ENCODE measurements at places on chromosomes 3 and 15. TPM values are rescaled to one million over a fixed set of nuclear protein-coding genes. Genes with fewer than 3 reads are reported as not detected.

Gene PATL2
- total RNA-seq, result 1.2 TPM

Gene SKOR1
- total RNA-seq, result not detected

Gene SEMA5B
- total RNA-seq, result 1.0 TPM

Gene TXNRD3
- 11.1 TPM for total RNA-seq

Gene C2CD4A
- total RNA-seq, result not detected

Gene ECE2
- not detected for total RNA-seq

DNA sequence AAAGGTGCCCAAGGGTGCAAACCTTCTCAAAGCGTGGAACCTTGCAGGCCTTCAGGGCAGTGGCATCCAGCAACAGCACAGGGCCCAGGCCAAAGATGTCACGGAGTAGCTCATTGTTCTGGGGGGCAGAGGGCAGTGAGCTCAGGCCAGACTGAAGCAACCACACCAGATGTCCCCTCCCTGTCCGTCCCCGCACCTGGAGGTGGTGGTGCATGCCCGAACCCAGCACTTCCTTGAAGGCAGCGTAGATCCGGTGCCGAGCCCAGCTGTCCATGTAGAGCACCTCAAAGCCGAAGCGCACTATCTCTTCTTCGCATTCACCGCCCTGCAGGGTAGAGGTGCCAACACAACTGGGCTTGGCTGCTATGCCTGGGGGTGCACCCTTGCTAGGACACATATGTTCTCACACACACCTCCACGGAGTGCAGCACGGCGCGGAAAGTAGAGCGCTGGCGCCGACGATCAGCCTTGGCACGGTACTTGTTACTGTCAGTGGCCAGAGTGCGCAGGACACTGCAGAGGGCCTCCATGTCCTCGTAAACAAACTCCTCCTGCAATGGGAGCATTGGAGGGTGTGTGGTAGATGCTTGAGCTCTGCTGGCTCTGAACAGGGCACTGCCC, 3.7 kb downstream of the IFRD2 start:
- DNase-seq, result no peak

GRCh38 chr15:57251308-57251707, 125.0 kb upstream of the CGNL1 start:
- DNase-seq, result peak; percentile 43

DNA sequence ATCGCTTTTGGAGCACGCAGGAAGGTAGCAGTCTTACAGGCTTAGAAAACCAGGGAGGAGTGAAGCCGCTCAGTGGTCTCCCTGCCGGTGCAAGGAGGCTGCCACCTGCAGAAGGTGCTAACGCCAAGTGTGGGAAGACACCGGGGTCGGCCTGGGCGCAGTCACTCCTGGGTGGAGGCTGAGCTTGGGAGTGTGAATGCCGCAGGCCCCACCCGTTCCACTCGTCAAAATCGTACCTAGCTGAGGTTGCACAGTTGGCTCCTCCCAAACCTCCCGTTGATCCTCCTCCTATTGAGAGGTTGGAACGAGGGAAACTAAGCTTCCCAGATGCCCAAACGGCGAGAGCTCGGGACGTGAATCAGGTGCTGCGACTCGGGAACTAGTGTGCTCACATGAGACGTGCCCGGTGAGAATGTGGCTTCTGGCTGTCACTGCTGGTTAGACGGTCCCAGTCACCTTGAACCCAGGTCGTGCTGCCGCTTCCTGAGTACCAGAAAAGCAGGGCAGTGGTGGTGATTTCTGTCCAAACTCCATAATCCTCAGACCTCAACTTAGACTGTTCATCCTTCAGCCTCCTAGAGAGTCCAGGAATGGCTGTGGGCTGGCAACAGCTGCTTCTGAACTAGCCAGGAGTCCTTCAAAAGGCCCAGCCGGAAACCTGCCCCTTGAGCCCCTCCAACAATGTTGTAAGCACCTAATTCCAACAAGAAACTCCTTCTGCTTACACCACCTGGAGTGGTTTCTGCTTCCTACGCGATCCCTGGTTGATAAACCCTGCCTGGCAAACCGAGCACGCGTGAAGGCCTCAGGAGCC, 156.0 kb downstream of the XXYLT1 start:
- no peak for DNase-seq

DNA sequence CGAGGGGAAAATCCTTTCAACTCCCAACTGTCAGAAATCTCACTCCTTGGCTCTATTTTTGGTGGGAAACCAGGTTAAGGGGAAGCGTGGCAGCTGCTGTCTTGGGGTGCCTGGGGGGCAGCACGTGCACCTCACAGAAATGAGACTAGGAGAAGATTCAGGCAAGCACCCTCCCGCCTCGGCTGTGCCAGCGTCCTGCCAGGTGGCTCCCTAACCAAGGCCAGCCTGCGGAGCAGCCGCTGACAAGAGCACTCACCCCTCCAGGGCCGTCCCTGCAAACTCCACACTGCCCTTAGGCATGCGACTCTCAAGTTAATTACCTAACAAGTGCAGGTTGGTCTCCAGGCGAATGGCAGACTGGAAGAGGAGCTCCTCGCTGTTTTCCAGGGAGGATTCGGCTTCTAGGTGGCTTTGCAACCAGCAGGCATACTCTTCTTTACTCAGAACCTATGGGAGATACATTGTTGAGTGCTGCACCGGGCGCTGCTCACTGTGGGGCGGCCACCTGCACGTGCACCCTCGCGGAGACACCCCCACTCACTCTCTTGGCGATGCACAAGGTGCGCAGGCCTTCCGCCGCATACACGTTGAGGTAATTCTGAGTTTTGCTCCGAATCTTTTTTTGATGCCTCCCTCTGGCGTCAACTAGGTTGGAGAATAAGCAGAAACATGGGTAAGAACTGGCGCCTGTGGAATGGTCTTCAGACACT, 155.3 kb downstream of the ATP10A start:
- no peak for DNase-seq

DNA sequence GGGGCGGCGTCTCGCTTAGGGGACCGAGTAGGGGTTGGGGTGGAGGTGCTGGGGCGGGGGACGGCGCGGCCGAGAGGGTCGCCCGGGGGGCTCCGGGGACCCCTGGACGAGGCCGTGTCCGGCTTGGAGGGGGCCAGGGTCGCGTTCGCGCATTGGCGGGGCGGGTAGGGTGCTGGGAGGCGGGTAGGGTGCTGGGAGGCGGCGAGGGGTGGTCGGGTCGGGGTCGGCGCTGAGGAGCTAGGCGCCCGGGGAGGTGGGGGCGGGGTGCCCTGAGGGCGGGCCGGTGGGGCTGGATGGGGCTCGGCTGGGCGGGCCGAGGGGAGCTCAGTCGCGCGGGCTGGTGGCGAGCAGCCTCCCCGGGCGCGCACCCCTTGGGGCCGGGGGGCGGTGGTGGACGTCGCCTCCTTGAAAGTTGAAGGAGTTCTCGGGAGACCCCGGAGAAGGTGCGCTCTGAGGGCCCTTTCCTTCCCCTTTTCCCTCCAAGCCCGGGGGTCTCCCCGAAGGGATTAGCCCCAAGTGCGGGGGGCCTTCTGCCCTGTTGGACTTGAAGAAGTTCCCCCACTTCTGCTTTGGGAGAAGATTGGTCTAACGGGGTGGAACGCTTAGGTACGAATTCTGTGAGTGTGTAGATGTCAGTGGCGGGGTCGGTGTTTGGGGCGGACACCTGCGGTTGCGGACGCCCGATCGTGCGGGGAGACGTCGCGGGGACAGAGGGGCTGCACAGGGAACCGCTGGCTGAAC, 543 bp downstream of the MEF2A start:
- no peak for DNase-seq

GRCh38 chr15:74620636-74621545, 5.3 kb downstream of the CLK3 start:
- DNase-seq, result peak; percentile 41

GRCh38 chr15:63022181-63022580, 20.4 kb upstream of the TPM1 start:
- DNase-seq, result no peak

GRCh38 chr3:54123776-54124196, 1.4 kb downstream of the CACNA2D3 start:
- peak; percentile 3 for DNase-seq

DNA sequence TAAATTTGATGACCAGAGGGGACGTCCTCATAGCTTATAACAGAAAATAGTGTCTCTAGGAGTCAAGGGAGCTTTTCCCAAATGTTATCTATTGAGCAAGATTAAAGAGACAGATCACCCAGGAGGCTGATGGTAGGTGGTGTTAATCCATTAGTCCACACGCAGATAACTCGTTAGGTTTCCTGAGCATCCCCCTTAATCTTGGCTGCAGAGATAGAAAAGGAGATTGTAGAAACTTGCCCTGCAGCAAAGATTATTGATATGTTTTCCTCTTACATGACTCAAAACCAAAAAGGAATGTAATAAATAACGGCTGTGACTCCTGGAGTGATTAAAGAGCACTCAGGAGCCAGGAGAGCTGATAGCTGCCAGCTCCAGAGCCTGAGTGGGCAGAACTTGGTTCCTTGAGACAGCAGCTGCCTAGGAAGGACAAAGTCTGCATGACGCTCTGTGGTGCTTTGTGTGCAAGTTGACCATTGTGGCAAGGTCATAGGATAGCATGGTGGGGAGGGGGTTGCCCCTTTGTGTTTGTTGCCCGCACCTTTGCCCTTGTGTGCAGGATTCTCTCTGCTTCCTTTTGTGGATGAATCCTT, 234.8 kb downstream of the PTPRG start:
- no peak for DNase-seq

- DNase-seq, result peak; percentile 81
These were observed 894 bp upstream of the TM4SF4 start for GRCh38 chr3:149473357-149474249.

DNA sequence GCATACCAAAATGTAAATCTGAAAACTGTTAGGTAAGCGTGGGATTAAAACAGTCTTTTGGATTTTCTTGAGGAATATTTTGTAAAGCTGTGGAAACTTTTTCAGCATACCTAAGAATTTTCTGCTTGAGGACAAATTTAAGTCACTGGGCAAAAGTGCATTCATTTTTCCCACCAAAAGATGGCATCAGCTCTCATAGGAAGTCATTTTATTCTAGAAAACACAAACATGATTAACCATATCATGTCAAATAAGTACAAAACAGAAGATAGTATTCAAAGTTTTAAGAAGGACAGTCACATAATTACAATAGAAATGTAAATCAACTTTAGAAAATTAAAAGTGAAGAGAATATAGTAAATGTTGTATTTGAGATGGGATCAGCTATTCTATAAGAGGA, 63.5 kb downstream of the SLC49A4 start:
- DNase-seq, result no peak

GRCh38 chr15:77370580-77370979, 49.3 kb downstream of the PEAK1 start:
- DNase-seq, result no peak

GRCh38 chr3:52714335-52715302, 8.7 kb downstream of the SPCS1 start:
- DNase-seq, result no peak

DNA sequence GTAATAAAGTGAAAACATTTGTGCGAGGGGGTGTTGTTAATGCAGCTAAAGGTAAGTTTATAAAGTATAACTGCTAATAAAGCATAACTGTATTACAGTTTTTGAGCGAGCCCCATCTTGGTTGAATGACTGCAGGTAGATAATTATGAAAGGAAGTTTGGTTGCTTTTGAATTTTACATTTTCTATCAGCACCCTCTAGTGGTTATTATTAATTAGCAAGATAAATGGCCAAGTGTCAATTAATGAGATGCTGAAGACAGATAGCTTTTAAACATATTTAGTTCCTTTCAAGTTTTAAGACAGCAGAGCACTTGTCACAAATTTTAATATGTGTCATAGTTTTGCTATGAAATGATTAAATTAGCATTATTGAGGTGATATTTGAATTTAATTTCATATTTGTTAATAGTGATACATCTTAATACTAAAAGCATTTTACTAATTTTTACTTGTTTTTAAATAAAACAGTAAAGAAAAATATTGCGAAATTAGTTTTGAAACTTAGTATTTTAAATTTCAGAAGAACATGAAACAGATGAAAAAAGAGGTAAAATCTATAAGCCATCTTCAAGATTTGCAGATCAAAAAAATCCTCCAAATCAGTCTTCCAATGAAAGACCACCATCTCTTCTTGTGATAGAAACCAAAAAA, 15.1 kb downstream of the U2SURP start:
- DNase-seq, result no peak

GRCh38 chr3:120461416-120461815, 10.6 kb upstream of the FSTL1 start:
- no peak for DNase-seq

GRCh38 chr3:30428251-30428650, 178.2 kb upstream of the TGFBR2 start:
- peak; percentile 88 for DNase-seq

- no peak for DNase-seq
These were observed 42.3 kb downstream of the SATB1 start for GRCh38 chr3:18382760-18383369.

DNA sequence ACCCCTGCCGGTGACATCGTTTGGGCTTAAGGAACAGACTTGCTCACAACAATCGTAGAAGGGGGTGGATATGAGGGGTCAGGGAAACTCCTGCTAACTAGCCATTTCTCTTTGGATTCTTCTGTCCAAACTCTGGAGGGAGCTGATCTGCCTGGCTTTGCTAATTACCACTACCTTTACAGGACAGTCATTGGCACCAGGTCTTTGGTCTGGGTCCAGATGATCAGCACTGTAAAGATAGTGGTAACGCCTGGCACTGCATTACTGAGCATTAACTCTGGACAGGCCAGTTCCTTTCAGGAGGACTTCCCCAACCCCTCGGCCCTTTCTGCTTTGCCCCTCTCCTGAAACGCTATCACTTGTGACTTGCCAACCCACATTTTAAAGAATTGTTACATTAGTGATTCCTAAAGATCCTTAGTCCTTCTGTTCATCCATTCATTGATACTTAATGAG, 788 bp downstream of the UQCC5 start:
- DNase-seq, result no peak

DNA sequence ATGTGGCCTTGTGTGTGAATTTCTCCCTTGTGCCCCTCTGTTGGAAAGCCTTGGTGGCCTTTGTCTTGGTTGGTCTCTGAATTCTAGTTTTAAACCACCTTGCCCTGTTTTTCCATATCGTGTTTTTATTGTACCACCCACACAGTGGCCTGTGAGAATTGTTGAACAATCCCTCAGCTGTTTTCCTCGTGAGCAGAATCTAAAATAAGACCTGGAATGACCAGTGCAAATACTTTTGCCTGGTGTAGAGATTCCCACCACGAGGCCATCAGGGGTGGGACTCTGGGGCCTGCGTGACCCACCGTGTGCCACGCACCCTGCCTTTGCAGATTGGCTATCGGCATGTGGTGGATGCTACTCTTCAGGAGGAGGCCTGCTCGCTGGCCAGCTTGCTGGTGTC, 19.0 kb upstream of the CLEC3B start:
- no peak for DNase-seq

- no peak for DNase-seq
These were observed 620.5 kb upstream of the TBL1XR1 start for GRCh38 chr3:177817751-177818150.

DNA sequence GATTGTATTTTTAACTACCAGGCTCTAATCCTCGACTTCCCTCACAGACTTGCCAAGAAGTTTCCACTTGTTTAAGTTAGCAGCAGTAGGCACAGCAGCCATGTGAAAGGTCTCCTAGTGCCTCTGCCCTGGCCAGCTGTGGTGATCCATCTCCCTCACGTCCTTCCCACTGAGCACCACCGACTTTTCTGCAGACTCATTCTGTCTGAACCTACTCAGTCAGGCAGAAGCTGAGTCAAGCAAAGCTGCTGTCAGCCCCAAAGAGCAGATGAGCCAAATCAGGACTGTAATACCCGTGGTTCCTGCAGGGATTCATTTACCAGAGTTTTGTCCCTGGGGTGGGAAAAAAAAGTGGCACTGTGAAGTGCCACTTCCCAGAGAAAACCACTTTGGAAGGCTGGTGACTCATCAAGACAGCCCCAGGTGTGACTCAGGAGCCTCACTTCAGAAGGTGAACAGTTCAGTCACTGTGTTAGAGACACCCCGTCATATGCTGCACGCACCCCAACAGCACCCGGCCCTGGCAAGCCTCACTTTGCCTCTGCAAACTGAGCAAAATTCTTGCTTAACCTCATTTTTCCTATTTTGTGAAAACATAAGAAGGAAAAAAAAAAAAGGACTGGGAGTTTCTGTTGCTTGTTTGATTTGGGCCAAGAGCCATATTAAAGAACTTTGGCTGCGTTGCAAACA, 76.0 kb downstream of the WWTR1 start:
- DNase-seq, result peak; percentile 91
